Neural cell (in vitro differentiated cells): ENCODE measurements at places on chromosomes 5 and 9. TPM values are rescaled to one million over a fixed set of nuclear protein-coding genes. Genes with fewer than 3 reads are reported as not detected.

Gene ITGA2
- 0.20 and 0.34 TPM in 2 replicates for polyA plus RNA-seq

Gene SHC3
- 20.1 and 22.9 TPM in 2 replicates for polyA plus RNA-seq

Gene OGN
- 0.12 TPM in 1 of 2 replicates, not detected in the other for polyA plus RNA-seq

Gene SLC34A3
- polyA plus RNA-seq = 0.12 and 0.27 TPM in 2 replicates

Gene EGR1
- 8.9 and 15.6 TPM in 2 replicates for polyA plus RNA-seq

Gene CSNK1A1
- polyA plus RNA-seq = 207 and 217 TPM in 2 replicates

Gene LCNL1
- polyA plus RNA-seq = 0.76 TPM in 1 of 2 replicates, not detected in the other

Gene ACTBL2
- polyA plus RNA-seq = not detected in 2 replicates

Gene TMEM252
- polyA plus RNA-seq = not detected in 2 replicates

Gene ECSCR
- polyA plus RNA-seq = not detected in 2 replicates

Gene TRPM6
- polyA plus RNA-seq = not detected in 2 replicates

Gene KIAA0825
- 5.1 and 5.3 TPM in 2 replicates for polyA plus RNA-seq

Gene TNFSF8
- polyA plus RNA-seq = not detected in 2 replicates

Gene AGXT2
- not detected in 2 replicates for polyA plus RNA-seq

Gene PCDHGA4
- polyA plus RNA-seq = 0.38 TPM in 1 of 2 replicates, not detected in the other

Gene GKAP1
- 6.9 and 11.0 TPM in 2 replicates for polyA plus RNA-seq

Gene CORO2A
- 1.9 TPM in 2 replicates for polyA plus RNA-seq

Gene SWI5
- polyA plus RNA-seq = 43.0 and 67.1 TPM in 2 replicates

Gene ANKRD18A
- polyA plus RNA-seq = 0.45 TPM in 1 of 2 replicates, not detected in the other
